Activated naive CD4-positive, alpha-beta T cell treated with anti-CD3 and anti-CD28 coated beads for 36 hours (primary cell): ENCODE measurements at places on chromosomes 11 and 22.

GRCh38 chr11:100748153-100748552 lies 61.1 kb downstream of the ARHGAP42 start:
- DNase-seq: no peak

DNA sequence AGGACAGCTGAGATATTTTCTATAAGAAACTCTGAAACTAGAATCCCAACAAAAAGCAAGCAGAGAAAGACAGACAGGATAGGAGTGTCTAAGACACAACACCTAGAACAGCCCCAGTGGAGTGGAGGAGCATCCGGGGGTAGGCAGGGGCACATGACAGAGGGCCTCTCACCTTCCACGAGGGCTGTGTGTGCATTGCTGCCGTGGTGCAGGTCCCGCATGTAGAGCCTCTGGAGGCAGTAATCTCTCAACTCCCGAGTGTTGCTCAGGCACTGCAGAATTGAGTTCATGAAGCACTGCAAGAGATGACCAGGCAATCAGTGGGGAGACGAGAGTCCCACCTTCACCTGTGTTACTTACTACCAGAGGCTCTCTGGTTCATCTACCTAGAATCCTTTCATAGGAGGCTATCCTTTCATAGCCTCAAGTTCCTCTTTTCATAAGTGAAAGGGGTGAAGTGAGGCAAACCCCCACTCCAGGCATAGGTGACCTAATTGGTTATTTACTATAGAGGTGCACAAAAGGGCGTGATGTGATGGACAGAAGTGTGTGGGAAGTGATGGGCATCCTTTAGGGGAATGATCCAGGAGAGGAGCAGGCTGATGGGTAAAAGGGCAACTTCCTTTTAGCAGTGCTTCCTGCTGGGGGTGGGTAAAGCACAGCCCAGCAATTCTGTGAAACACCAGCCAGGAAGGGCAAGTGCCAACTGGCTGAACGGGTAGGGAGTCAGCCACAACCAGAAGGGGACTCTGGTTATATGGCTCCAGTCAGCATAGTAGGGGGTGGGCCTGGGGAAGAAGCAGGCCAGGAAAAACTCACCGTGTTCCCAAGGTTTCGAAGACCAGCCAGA lies 13.1 kb upstream of the MFRP start:
- no peak for DNase-seq

GRCh38 chr11:74717221-74717969 lies 13.8 kb downstream of the CHRDL2 start:
- no peak for DNase-seq

DNA sequence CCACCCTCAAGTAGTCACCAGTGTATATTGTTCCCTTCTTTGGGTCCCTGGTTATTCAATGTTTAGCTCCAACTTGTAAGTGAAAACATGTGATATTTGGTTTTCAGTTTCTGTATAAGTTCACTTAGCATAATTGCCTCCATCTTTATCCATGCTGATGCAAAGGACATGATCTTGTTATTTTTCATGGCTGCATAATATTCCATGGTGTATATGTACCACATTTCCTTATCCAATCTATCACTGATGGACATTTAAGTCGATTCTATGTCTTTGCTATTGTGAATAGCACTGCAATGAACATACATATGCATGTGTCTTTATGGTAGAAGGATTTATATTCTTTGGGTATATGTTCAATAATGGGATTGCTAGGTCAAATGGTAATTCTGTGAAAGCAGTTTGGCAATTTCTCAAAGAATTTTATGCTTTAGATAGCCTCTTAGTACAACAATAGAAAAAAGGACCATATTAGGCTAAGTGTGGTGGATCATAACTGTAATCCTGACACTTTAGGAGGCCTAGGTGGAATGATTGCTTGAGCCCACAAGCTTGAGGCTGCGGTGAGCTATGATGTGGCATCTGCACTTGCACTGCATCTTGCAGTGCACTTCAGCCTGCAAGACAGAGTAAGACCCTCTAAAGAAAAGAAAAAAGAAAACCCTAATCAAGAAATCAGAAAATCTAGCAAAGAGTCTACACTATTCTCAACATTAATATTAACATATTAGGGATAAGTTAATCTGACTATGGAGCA lies 468.5 kb upstream of the FAT3 start:
- DNase-seq: no peak

DNA sequence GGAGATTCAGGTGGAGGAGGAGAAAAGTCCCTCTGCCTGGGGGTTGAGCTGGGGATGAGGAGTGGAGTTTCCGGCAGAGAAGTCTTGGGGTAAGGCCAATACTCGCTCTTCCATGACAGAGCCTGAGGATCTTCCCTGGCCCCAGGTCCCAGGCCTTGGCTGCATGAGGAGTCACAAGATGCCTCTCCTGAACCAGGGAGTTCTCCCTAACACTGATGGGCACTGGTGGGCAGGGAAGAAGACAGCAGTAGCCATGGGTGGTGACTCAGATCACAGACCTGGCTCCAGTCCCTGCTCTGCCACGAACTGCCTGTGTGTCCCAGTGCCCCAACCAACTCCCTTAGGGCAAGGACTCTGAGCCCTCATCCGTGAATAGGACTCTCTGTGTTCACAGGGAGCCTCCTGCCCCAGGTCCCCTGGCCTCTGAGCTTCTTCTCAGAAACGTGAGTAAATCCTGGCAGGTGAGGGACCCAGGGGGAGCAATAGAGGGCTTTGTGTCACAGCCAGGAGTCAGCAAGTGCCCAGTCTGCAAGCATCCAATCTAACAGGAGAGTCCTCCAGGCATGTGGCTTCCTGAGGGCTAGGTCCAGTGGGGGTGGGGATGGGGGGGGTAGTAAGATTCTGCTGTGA lies 45.5 kb upstream of the FTH1 start:
- DNase-seq: no peak

- DNase-seq: no peak
Measured at GRCh38 chr11:57506522-57506921, 9.0 kb downstream of the SLC43A1 start.

GRCh38 chr11:72230764-72231365 lies 6.3 kb downstream of the INPPL1 start:
- no peak for DNase-seq

- DNase-seq: no peak
Measured at GRCh38 chr11:23423656-23424055, 563.4 kb upstream of the CCDC179 start.
